ENCODE measurements at places on chromosomes 6 and 20. TPM values are rescaled to one million over a fixed set of nuclear protein-coding genes. Genes with fewer than 3 reads are reported as not detected.

DNA sequence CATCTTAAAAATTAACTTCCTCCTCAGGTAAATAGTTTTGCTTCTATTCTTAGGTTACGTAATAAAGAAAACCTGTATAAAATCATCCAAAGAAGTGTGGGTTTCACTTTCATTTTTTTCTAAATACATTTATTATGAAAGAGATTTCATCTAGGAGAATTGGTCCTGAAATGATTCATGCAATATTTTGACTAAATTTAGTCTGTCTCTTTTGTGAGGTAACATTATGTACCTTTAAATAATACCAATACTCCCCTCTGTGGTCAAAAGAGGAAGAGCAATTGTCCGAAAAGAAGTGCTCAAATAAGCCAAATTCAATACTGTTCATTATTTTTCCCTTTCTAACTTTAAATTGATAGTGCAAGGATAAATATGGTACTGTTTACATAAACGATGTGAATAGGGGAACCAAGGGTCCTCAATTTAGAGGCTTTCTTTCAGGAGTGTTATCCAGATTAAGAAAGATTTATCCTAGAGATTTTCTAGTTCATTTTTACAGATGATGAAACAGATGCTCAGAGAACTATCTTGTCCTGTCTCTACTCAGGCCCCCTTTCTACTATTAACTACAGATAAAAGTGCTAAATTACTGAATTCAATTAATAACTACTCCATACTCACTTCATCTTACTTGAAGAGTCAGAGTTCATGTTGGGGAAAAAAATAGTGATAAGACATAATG lies 26.2 kb downstream of the CYP39A1 start:
- peak; percentile 55 for DNase-seq

GRCh38 chr6:32188381-32189068 lies 1.5 kb downstream of the PBX2 start:
- DNase-seq, result peak; percentile 52

DNA sequence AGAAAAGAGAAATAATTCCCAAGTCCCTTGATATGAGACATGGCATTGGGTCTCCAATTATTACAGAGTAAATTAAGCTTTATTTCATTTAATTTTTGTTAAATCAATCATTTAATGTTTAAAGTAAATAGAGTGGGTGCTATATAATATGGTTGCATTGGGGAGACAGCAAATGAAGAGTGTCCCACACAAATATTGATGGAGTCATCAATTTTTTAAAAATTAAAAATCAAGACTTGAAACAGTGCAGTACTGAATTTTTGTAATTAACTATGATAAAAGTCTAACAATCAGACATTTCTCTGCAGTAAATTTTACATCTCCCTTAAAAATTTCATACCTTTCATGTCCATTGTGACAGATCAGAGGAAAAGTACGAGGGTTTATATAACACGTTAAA lies 193.9 kb upstream of the ID4 start:
- DNase-seq, result no peak

GRCh38 chr20:44651684-44652423 lies at the start of gene ADA:
TSS of gene ADA (minus strand) at chr20:44651699. CDS start at chr20:44651607, 92 bp downstream.
- DNase-seq, result peak; percentile 60

- no peak for DNase-seq
Observed at GRCh38 chr6:18586133-18586532, 199.0 kb downstream of the RNF144B start.

DNA sequence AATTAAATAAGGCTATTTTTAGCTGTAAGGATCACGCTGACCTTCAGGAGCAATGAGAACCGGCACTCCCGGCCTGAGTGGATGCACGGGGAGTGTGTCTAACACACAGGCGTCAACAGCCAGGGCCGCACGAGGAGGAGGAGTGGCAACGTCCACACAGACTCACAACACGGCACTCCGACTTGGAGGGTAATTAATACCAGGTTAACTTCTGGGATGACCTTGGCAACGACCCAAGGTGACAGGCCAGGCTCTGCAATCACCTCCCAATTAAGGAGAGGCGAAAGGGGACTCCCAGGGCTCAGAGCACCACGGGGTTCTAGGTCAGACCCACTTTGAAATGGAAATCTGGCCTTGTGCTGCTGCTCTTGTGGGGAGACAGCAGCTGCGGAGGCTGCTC lies 84.0 kb downstream of the RAMACL start:
- no peak for DNase-seq

DNA sequence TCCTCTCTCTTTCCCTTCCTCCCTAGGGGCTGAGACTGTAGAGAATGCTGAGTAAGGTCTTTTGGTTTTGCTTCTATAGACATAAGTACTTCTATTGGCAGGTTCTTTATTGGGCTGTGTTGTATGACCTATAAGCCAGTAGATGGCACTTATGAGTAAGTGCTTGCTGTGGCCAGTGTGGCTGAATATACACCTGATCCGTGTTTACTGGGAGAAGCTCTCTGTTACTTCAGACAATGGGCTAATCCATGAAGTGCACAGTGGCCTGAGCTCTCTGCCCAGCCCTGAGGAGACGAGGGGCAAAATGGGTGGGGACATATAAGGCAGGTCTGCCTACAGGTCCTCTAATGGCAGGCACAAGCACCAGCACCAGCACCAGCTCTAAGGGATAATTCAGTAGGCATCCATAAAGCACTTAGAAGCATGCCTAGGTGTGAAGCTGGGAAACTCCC lies 610.3 kb downstream of the RNF144B start:
- DNase-seq, result no peak

DNA sequence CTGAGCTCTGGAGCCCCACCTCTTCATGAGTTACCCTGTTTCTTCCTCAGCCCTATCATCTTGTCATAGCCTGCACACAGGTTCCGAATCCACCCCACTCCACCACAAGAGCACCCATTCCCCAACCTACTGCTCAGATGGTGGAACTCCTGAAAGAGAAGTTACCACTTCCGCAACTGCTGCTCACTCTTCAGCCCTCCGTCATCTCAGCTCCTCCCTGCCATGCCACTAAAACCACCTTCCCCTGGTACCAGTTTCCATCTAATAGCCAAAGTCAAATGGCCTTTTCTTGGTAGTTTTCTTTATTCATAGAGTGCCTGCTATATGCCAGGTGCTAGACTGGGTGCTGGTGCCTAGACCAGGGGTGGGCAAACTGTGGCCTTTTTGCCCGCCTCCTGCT lies 3.9 kb downstream of the RAB22A start:
- DNase-seq, result no peak

- no peak for DNase-seq
Observed at GRCh38 chr6:37239526-37239925, 18.0 kb upstream of the TBC1D22B start.

DNA sequence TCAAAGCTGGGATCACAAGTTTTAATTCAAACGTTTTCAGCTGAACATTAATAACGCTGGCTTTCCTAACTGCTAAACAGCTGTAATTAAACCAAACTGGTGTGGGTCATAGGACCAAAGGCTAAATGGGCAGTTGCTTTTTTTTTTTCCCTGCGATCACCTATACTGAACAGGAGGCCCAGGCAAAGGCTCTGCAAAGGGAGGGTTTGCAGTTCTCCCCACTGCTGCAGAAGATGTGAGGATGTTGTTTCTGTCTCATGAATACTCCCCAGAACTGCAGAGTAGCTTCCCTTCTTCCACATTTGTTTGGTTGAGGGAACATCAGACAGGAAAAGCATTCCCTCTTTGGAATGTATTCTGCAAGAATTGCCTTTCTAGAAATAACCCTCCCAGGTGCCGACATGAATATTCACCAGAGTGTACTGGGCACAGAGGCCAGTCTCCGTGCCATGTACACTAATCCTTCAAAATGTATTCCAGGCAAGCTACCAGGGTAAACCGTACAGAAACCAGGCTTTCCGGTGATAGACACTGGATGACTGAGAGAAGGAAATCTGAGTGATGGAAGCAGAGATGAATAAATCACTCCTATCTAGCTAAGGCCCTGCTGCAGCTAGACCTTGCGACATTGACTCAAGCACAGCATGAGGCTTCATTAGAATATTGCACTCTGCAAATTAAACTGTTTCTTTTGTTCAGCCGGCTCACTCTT lies 370.1 kb downstream of the BTBD9 start:
- DNase-seq, result no peak

TBC1D20 gene
- total RNA-seq, result 33.8 TPM
